ENCODE measurements at places on chromosomes 3 and 15.
A peak's percentile ranks its signal among the peaks of the same experiment; 100 is the strongest.

GRCh38 chr15:65069179-65069578 is 1.4 kb upstream of the RASL12 start:
- no peak for DNase-seq

- DNase-seq, result peak; percentile 81
These were observed 87.4 kb downstream of the NFKBIZ start for GRCh38 chr3:101936419-101937356.

- DNase-seq, result peak; percentile 19
These were observed 1442.2 kb upstream of the ALCAM start for GRCh38 chr3:103924544-103924943.

GRCh38 chr15:34436126-34436955 is 1.3 kb downstream of the GOLGA8A start:
- peak; percentile 11 for DNase-seq

DNA sequence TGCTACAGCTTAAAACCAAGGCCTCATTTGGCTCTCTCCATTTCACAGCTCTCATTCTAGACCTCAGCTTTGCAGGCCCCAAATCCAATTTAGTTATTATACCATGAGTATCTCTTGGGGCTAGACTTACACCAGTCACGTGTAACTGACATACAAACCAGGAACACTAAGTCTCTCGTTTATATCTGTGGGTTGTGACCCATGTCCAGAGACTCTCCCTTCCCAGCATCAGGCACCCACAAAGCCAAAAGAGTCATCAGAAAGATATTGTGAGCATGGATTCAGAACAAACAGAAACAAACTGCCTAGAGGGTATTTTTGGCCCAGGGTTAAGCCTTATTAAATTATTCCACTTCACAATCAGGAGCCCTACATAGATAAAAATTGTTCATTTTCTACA is 5.6 kb upstream of the CCDC13 start:
- DNase-seq, result no peak

DNA sequence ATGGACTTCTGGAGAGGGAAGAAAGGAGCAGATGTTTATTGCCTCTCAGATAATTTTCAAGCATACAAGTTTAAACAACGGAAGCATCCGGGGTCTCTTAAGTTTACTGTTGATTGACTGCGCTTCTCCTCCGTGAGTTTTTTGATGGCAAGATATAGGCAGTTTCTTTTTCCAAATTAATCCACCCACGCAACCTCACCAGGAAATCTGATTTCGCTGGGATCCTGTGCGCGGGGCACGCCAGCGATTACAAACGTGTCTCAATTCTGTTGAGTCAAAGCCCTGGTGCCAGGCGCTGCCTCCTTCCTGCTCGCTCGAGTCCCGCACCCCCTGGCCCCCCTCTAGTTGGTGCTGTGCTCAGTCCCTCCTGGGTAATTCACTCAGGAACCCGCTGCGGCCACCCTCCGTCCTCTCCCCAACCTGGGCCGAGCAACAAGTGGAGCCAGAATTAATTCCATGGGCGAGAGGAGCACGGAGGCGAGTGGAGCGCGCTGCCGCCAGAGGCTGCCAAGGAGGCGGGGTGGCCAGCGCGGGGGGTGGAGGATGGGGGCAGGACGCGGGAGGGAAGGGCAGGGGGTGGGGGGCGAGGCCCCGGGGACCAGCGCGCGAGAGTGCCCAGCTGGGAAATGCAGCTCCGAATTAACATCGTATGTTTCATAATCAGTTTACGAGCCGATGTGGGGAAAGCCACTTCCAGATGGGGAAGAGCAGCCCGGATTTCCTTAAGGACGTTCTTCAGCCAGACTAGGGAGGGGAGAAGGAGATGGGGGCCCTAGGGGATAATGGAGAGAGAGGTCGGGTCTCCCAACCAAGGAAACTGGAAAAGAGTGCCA is 6.0 kb downstream of the WNT5A start:
- peak; percentile 42 for DNase-seq

GRCh38 chr15:96217983-96218382 is 112.5 kb upstream of the NR2F2 start:
- no peak for DNase-seq

- DNase-seq, result no peak
These were observed 625 bp downstream of the COL6A6 start for GRCh38 chr3:130517602-130518001.

DNA sequence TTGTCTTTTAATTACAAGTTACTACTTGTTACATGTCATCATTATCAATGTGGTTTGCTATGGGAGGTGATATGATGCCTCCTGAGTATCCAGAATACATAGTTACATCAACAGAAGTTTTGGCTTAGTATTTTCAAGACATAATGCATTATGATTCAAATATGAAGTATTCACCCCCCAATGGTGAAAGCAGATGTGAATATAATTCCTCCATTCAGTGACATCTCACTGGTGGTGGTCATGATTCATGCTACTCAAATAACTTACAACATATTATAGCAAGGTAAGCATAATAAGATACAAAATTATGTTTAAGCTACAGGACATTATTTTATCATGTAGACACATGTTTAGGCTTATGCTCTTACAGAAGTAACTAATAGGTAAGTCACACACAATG is 34.9 kb upstream of the TTBK2 start:
- DNase-seq, result no peak

- no peak for DNase-seq
These were observed at the start of gene FBXL22 for GRCh38 chr15:63597038-63597790. Gene FBXL22 (plus strand): TSS chr15:63597387. CDS start chr15:63597393, 6 bp downstream.

DNA sequence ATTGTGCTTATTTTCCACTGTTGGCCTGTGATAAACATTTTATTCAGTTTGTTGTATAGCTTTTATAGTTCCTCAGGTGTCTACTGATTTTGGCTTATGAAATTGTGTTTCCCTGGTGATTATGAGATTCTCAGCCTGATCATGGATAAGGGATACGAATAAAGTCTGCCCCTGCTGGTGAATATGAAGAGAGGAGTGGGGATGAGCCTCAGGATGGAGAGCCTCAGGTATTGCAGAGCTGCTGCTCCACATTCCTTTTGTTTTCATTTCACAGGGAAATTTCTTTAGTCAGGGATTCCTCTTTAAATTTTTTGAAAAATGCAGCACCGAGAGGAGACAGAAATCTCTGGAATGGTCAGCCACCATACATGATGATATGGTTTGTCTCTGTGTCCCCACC is 14.7 kb upstream of the RAB6B start:
- no peak for DNase-seq

DNA sequence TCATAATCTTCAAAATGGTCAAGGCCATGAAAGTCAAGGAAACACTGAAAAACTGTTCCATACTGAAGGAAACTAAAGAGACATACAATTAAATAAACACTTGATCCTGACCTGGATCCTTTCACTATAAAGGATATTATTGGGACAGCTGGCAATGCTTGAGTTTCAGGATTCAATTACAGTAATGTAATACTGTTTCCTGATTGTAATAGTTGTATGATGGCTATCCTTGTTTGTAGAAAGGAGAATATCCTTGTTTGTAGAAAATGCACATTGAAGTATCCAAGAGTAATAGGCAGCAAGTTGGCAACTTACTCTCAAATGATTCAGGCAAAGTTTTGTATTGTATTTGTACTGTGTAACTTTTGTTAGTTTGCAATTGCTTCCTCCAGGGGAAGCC is 4.6 kb downstream of the CIDEC start:
- no peak for DNase-seq

- DNase-seq, result peak; percentile 17
These were observed 452.5 kb downstream of the RAP2B start for GRCh38 chr3:153614563-153614962.

DNA sequence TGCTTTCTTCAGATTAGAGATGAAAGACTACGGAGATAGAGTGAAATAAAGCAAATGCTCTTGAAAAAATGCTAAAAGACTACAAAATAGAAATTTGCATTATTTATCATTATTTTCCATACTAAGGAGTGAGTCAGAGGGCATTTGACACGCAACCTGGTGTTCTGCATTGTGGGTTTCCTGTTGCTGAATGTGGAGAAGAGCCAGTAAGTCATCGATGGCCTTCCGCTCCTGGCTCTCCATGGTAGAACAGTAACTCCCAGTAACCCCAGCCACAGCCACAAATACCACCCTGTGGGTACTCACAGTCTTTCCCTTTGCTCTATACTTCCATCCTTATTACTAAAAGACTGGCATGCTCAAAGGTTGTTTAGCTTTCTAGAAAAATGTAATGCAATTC is 61.5 kb downstream of the CGGBP1 start:
- DNase-seq, result peak; percentile 84

DNA sequence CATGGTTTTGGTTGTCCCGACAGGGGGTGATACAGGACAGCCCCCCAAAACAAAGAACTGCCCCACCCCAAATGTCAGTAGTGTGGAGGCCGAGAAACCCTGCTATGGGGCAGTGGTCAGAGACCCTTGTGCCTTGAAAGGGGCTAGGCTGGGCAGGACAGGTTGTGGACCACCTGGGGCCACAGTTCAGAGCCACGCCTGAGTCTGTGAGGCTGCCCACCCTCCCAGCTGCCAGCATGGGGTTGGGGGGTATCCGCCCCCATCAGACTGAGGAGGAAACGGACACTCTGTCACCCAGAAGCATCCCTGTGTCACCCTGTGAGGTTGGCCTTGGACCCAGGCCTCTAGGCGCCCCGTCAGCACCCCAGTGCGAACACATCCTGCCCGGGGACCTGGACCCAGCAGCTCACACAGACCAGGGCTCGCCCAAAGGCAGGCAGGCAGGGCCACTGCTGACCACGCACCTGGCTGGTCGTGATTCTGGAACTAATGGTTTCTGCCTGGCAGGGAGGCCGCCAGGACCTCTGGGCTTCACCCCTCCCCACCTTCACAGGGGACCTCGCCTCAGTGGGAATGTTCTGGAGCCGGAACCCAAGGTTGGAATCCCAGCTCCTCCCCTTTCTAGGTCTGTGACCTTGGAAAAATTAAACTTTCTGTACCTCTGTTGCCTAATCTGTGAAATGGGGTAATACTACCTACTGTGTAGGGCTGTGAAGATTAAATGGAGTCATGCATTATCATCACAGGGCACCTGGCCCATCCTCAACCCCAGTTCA is 1.4 kb downstream of the SLC41A3 start:
- DNase-seq, result no peak

DNA sequence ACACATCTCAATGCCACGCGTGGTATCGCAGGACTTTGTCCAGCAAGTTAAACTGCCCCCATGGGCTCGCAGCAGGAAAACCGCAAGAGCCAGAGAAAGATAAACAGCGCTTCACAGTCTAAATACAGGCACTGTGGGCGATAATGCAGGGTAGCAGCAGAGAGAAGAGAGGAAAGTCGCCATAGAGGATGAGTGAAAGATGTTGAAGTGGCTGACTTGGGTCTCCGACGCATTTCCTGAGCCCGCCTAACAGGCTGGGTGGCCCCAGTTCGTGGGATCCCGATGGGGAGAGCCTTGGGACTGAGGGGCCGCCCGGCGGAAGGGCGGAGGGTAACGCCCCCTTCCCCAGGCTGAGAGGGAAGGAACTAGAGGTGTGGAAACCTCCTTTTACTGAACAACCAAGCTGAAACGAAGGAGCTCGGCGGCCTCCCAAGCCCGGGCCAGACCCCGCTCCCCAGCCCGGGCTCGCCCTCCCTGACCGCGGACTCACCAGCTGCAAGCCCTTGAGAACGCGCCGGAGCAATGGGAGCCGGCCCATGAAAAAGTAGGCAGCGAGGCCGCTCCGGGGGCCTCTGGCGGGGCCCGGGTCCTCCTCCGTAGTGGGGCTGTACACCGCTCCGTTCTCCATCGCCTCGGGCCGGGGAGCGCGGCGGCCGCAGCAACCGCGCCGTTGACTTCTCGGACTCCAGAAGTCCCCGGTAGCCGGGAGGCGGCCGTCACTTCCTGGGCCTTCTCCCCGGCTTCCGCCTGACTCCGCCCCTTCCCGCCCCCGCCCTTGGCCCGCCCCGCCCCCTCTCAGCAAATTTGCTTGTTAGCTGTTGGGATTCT is at the start of gene CMTM6:
Gene CMTM6, minus strand, starts transcription at position 735 of the 828 bp plus-strand sequence. Its CDS starts 107 bp downstream, at position 628.
- peak; percentile 84 for DNase-seq

DNA sequence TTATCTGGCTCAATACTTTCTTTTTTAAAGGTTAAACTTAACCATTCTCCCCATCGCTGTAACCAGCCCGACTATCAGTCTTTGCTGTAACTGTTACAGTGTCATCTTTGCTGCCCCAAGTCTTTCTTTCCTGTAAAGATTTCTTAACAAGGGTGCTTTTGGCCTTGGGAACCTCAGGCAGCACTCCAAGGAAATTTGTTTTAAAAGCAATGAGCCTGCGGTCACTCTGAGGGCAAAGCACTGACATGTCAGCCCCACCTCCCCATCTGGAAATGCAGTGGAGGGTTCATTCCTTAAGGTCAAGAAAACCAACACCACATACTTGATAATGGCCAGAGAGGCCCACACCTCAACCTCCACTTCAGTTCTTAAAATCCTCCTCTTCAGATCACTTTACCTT is 3.2 kb downstream of the TRANK1 start:
- no peak for DNase-seq

- DNase-seq, result no peak
These were observed 108.4 kb downstream of the PTPRG start for GRCh38 chr3:61669668-61670299.

DNA sequence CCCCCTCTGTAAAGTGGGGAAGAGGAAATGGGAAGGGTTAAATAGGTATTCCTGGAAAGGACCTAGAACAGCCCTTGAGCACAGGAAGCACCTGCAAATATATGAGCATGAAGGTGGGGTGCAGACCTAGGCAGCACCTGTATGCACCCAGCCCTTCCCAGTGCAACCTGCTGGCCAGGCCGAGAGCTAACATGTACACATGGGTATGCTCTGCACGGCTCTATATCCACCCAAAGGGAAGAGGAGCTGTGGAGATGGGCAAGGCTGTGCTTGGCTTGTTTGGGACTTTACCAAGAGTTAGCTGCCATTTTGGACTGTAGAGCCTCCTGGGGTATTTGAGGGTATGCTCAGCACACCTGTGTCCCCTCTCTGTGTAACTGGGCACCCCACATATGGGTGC is 171.2 kb downstream of the KLF13 start:
- DNase-seq, result no peak

DNA sequence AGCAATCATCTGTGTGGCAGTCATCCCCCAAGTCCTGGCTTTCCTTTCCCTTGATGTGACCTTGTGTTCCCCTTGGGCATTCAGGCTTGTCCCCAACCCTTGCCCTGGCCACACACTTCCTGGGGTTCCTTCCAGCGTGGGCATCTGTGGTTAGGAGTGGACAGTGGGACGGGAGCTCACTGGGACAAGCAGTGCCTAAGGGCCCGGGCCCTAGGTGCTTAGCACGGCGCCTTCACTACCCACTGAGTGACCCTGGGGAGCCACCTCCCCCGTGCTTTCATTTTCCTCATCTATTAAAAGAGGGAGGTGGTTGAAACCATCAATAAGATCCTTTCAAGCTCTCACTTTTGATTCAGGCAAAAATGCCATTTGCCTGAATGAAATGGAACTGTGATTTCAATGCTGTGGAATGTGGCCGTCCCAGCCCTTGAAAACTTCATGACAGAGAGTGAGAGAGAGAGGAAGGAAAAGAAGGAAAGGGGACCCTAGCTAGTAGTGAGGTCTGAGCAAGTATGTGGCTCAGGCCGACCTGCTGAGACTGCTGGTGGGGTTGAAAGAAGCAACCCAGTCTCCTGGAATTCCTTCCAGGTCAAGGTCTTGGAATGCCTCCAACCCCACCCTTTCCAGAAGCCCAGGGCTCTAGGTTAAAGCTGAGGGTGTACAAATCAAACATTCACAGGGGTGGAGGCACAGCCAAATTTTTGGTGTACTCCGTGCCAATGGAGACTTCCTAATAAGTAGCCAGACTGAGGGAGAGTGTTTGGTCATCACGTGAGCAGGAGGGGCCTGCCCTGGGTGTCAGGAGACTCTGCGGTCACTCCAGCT is 302.9 kb downstream of the TLE3 start:
- no peak for DNase-seq
